ENCODE measurements at places on chromosomes 6 and 20.

- no peak for DNase-seq
These were observed 83.9 kb upstream of the OGFRL1 start for GRCh38 chr6:71204741-71205140.

DNA sequence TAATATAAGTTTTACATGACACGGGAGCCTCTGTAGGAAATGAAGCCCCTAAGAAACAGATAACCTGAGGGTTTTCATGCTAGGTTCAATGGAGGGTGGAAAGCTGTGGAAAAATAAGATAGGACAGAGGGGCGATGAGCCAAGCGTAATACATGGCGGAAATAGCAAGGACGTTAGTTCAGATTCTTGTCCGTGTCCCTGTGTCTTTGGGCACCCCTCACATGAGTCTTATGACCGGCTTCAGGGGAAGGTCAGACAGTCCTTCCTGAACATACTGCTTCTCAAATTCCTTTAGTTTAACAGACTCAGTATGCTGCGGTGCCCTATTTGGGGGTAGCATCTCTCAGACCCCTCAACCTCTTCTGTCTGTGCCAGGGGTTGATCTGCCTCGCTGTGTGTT is 20.8 kb downstream of the EFCAB8 start:
- no peak for DNase-seq

DNA sequence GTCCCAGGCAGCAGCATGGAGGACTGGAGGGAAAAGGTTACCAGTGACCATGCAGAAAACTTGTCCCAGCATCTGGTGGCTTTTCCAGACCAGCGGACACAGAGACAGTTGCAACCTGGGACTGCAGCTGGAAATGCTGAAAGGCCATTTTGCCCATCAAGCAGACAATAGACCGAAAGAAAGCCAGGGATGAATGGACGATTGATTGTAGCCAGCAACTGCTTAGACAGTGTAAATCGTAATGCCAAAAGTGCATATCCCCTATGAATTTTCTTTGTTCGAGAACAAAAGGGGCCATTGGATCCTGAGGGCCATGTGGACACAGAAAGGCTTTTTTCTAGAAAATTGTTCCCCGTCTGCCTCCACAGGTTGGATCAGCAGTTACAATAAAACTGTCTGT is 115.7 kb downstream of the MBOAT1 start:
- no peak for DNase-seq

GRCh38 chr6:84453499-84453898 is 226.1 kb upstream of the CEP162 start:
- no peak for DNase-seq

- no peak for DNase-seq
These were observed 95.3 kb downstream of the CDKAL1 start for GRCh38 chr6:20629509-20629908.

DNA sequence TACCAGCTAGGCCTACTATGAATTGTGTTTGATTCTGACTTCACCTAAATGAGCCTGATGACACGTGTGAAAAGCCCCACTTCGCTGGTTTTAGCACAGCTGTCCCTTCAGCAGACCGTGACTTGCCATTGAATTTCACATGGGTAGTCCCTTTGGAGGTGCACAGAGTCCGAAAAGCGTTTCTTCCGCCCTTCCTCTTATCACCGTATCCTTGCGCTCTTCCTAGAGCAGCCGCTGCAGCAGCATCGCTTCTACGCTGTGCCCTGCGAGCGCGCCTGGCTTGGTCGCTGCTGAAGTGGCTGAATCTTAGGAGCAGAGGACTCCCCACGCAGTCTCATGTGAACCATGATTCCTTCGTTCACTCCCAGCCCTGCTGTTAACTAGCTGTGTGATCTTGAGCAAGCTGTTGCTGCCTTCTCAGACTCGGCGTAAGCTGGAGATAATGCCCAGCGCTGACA is 127.0 kb downstream of the PACRG start:
- DNase-seq = no peak

Measured in SK-N-MC (cell line).